ENCODE measurements at places on chromosomes 7 and 10.

DNA sequence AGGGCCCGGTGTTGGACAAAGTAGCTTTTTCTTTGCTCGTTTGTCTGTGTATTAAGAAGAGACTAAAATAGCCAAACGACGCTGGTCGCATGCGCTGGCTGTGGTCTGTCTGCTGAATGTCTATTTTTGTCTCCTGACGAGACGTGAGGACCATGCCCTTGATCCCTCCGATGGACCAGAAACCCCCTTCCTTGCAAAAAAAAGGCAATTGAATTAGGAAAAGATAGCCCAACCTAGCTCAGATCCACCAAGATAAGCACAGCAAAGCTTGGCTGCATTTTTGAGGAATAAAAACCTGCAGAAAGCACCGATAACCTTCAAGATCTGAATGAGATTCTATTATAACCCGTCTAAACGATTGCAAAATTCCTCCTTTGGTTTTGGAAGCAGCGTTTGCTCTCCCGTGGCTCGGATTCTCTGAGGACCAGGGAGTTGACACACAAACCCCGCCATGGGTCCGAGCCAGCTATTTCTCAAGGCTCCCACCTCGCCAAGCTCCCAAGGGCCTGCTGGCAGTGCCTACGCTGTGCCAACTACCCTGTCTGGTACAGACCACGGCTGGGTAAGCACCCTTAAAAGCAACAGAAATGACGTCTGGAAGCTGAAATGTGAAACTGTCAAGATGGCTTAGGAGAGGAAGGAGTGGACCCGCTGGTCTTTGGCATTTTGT, 17.7 kb upstream of the TTYH3 start:
- DNase-seq = no peak

DNA sequence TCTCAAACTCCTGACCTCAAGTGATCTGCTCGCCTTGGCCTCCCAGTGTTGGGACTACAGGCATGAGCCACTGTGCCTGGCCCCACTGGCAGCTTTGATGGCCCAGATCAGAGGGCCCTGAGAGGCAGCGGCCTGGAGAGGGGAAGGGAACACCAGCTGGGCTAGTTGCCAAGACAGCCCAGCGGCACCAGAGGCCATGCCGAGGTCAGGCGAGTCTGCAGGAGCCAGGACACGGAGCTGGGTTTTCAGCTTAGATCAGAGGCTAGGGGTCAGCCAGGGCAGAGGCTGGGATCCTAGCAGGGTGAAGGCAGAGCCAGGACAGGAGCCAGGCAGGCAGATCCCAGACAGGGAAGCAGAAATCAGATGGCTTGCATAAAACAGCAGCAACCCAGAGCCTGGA, 92.9 kb downstream of the MYL10 start:
- DNase-seq = no peak

DNA sequence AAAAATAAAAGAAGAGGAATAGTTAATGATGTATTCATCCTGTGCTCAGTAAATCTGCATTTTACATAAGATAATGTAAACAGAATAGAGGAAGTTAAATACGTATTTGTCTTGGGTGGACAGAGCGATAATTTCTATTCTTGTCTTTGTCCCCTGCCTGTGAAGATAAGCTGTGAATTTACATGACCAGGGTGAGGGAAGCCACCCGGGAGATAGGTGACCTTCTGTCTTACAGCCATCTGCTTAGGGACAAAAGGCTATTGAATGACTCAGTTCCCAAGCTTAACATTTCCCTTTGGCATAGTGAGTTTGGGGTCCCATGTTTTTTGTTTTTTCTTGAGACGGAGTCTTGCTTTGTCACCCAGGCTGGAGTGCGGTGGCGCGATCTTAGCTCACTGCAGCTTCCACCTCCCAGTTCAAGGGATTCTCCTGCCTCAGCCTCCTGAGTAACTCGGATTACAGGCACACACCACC, 88.7 kb upstream of the KCTD7 start:
- DNase-seq = no peak

DNA sequence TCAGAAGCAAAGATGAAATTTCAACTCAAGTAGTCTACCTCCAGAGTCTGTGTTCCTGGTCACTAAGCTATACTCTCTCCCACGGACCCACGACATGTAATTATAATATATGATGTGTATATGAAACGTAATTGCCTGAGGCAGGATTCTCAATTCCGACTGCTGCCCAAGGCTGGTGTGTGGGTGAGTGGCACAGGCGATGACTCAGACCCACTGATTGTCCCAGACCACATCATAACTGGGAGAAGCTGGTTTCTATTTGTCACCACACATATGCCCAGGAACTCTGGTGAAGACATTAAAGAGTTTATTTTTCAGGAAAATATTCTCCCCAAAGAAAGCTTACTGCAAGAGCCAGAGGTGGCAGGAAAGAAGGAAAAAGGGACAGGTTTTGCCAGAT, 219.3 kb downstream of the JAZF1 start:
- no peak for DNase-seq

DNA sequence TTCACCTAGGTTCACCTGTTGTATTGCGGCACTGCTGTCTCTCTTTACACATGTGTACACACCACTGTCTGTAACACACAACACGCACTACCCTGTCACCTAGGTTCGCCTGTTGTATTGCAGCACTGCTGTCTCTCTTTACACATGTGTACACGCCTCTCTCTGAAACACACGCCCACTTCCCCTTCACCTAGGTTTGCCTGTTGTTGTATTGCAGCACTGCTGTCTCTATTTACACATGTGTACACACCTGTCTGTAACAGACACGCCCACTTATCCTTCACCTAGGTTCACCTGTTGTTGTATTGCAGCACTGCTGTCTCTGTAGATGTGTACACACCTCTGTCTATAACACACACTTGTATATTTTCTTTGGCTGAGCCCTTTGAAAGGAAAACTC, 51.5 kb downstream of the WDR37 start:
- no peak for DNase-seq

GRCh38 chr7:155257482-155258225, 40.0 kb upstream of the INSIG1 start:
- no peak for DNase-seq

GRCh38 chr10:16915300-16915699, 98.1 kb upstream of the RSU1 start:
- no peak for DNase-seq

DNA sequence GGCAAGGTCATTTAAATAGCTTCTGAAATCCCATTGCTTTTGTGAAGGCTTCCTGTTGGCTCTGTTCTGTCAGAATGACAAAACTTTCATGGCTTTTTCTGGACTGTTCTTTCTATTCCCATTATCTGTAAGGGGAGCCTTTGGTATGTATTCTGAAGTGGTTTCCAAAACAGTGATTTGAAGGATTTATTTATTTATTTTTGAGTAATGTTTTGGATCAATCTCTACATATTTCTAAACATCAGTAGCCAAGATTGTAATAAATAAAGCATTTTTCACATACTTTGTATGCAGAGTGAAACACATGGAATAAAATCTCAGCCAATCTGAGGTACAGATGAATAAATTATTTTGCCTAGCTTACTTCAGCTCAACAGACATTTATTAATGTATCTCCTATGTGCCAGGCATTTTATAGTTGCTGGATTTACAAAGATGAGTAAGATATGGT, 121.1 kb downstream of the BBS9 start:
- no peak for DNase-seq

- no peak for DNase-seq
Observed at GRCh38 chr10:119100434-119101238, 3.3 kb upstream of the DENND10 start.

DNA sequence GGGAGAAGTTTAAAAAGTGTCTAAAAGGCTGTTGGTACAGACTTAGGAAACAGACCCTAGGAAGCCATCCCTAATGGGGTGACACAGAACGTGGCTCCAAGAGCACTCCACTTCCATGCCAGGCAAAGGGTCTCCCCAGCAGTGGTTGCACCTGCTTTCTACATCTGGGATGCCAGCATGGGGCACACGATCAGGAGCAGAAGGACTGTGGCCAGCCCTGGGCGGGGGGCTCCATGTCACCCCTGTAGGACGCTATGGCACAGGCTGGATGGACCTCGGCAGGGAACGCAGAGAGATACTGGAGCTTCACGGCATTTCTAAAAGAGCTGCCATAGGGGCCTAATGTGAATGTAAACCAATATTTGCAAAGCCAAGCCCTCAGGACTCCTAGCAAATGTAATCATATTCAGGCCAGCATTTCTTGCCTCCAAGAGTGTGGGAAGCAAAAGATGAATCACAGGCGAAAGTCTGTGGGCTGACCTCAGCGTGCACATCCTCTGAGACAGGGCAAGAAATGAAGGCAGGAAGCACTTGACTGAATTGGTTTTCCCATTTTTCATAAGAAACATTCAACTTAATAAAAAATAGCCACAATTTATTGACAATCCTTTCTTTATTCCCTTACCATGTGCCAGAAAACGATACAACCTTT, 93.9 kb downstream of the ATXN7L1 start:
- no peak for DNase-seq

- no peak for DNase-seq
Observed at GRCh38 chr10:114189700-114190099, 10.5 kb downstream of the TDRD1 start.

Data from Kasumi-1 (cell line).